ENCODE measurements at places on chromosomes 6 and 20.
A peak's percentile ranks its signal among the peaks of the same experiment; 100 is the strongest.

DNA sequence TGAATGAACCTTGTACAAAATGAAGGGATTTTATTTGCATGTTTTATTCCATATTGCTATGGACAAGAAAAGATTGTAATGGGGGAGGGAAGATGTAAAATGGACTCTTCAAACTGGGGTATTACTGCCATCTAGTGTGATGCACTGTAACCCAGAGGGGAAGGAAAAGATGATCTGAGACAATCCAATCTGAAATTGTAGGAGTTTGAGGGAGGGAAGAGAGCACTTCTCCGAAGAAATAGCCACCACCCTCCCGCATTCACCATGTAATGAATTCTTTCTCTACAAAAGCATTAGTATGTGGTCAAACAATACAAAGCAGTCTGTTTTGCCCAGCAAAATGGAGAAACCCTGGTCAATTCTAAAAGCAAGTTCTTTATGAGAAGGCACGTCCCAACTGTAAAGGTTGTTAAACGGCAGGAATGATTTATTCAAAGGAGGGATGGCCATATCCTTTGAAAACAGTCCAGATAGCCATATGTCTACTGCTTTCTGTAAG, 679.5 kb upstream of the NRSN1 start:
- DNase-seq = no peak

DNA sequence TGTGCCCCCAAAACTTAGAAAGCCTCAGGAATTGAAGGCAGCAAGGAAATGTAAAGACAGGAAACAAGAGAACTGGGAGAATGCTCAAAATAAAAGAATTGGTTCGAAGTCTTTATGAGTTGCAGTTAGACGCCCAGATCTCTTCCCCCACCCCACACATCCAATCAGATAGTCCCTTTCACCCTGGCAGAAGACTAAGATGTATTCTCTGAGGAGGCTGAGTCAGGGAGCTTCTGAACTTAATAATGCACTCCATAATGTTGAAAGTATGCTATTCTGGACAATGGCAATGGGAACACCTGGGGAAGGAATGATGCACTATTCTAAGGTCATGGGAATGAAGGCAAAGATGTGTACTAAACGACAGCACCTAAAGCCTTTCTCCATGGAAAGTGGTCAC, 173.6 kb downstream of the MTFR2 start:
- DNase-seq = no peak

GRCh38 chr6:42389736-42390135, 62.0 kb downstream of the TRERF1 start:
- no peak for DNase-seq

- no peak for DNase-seq
Observed at GRCh38 chr6:136523196-136523595, 27.0 kb downstream of the MAP7 start.

GRCh38 chr6:135222623-135223022, 41.5 kb downstream of the MYB start:
- DNase-seq = no peak

DNA sequence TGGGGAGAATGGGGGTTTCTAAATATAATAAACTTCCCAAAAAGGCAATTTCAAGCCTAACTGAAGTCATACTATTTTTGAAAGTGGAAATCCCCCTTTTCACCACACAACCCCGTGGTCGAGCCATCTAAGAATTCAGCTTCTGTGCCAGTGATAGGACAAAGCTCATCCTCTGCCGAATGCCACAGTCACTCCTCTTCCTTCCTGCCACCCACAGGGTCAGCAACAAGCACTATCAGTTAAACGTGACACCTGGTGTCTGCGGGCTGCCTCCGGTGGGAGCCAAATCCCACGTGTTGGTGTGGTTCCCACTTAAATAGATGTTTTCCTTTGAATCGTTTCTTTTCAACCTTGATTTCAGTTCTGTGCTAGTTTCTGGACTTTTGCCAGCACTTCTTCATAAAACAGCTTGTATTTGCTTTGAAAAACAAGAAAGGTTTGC, 60.7 kb downstream of the TNFAIP3 start:
- DNase-seq = peak; percentile 93

- DNase-seq = no peak
Observed at GRCh38 chr6:28945349-28945748, 21.6 kb upstream of the TRIM27 start.

DNA sequence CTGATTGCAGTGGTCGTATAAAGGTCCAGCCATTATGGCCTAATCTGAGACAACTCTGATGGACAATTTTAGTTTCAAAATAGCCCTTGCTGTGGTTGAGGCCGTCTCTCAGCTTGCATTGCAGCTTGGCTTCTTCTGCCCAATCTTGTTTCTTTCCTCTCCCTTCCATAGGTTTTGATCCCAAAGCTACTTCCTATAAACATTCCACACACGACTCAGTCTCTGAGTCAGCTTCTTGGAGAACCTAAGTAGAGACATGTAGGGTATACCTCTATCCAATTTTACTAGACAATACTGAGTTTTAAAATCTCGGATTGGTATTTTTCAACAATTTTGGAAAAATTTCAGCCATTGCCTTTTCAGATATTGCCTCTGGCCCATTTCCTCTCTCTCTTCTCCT, 13.4 kb downstream of the IYD start:
- no peak for DNase-seq

- no peak for DNase-seq
Observed at GRCh38 chr6:146981981-146982380, 222.2 kb upstream of the STXBP5 start.

- peak; percentile 57 for DNase-seq
Observed at GRCh38 chr6:7086488-7086887, 21.3 kb upstream of the RREB1 start.

DNA sequence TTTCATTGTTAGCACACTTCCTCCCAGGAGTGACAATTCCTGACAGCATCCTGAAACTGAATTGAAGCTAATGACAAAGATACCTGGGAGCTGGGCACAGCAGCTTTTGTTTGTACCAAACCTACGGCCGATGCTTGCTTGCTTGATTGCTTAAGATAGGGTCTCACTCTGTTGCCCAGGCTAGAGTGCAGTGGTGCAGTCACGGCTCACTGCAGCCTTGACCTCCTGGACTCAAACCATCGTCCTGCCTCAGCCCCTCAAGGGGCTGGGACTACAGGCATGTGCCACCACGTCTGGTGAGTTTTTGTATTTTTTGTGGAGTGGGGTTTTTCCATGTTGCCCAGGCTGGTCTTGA, 84.7 kb upstream of the SCP2D1 start:
- no peak for DNase-seq
